ENCODE measurements at places on chromosomes 2 and 18. TPM values are rescaled to one million over a fixed set of nuclear protein-coding genes. Genes with fewer than 3 reads are reported as not detected.
A peak's percentile ranks its signal among the peaks of the same experiment; 100 is the strongest.

DNA sequence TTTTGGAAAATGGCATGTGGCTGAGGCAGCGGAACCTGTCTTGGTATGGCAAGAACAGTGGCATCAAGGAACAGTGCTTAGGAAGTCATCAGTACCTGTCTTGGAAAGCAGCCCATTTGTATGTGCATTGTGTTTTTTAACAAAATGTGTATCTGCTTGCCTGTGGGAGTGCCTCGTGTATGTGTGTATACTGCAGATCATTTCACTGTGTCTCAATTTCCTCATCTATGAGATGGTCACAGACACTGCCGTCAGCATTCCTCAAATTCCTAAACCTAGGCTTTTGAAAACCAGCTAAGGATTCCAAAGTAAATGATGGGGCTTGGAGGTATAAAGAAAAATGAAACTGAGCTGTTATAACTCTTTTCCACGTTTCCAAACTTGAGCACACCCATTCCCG is 441.3 kb downstream of the RND3 start:
- DNase-seq, result no peak
- no peaks in the 10 kb centered on the region for H3K36me3 ChIP-seq
- H3K27ac ChIP-seq, result no peak overlapping the region
- H3K4me1 ChIP-seq, result 0 out of 2 replicates have a peak, but pooled peaks cover 3% of the 10 kb centered on the region
- peak overlapping the region; percentile 29 for H3K4me3 ChIP-seq
- H3K27me3 ChIP-seq, result no peaks in the 10 kb centered on the region

DNA sequence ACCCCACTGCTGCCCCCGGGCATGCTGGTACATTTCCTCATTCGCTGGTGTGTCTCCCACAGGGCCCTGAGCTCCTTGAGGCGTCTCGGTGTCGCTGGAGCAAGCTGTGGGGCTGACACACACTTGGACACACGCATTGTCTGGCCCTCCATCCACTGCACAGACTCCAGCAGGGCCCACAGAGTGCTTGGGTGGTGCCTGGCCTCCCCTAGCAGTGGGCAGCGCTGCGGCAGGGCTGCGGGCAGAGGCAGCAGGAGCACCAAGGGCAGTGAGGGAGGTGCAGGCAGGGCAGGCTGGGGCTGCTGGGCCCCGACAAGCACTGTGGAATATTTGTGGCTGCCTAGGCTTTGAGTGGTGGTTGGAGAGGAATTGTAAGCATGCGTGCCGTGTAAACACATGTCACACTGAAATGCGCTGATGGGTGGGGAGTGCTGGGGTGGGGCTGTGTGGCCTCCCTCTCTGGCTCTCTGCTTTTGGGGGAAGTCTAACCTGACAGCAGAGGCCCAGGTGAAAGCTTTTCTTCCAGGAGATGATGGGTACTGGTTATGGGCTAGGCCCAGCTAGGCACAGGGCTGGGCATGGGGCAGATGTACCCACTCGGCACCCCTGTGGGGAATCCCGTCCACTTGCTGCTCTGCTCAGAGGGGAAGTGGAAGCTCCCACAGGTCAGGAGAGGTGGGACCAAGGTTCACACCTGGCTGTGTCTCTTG is 55.5 kb upstream of the HS6ST1 start:
- no peaks in the 10 kb centered on the region for H3K27me3 ChIP-seq
- no peak overlapping the region for H3K4me3 ChIP-seq
- no peaks in the 10 kb centered on the region for H3K36me3 ChIP-seq
- DNase-seq, result peak; percentile 85
- peak overlapping the region; percentile 42 for H3K27ac ChIP-seq

DNA sequence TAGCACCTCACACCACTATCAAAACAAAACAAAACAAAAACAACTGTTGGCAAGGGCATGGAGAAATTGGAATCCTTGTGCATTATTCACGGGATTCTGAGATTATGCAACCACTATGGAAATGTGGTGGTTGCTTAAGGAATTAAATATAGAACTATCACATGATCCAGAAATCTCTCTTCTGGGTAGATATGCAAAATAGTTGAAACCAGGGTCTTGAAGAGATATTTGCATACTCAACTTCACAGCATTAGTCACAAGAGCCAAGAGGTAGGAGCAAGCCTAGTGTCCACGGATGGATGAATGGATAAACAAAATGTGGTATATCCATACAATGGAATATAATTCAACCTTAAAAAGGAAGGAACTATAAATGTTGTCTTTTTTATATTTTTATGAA is 7.0 kb downstream of the TMEM131 start:
- H3K27ac ChIP-seq, result no peak overlapping the region
- no peak for DNase-seq
- H3K27me3 ChIP-seq, result peaks cover 3% of the 10 kb centered on the region
- no peak overlapping the region for H3K4me3 ChIP-seq
- no peaks in the 10 kb centered on the region for H3K4me1 ChIP-seq
- peaks cover 5% of the 10 kb centered on the region for H3K36me3 ChIP-seq

The PDCL3 gene
- total RNA-seq, result 22.4 TPM

The IL1A gene
- not detected for total RNA-seq

All from SJCRH30 (cell line).